ENCODE measurements at places on chromosomes 16 and 17.

GRCh38 chr17:57084361-57084801, 665 bp upstream of the AKAP1 start:
- DNase-seq = no peak

DNA sequence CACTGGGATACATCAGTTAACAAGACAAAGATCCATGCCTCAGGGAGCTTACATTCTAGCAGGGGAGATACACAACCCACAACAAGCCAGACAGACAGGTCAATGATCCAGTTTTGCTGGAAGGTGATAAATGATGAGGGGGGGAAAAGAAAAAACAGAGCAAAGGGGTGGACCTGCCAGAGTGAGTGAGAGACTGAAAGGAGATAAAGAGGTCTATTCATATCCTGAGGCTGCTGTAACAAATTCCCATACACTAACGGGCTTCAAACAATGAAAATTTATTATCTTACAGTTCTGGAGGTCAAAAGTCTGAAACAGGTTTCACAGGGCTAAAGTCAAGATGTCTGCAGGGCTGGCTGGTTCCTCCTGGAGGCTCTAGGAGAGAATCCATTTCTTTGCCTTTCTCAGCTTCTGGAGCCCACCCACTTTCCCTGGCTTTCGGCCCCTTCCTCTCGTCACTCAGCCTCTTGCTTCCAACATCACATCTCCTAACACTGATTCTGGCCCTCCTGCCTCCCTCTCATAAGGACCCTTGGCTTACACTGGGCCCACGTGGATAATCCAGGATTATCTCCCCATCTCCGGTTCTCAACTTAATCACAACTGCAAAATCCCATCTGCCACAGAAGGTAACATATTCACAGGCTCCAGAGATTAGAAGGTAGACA, 81.5 kb downstream of the GAS7 start:
- DNase-seq = no peak

DNA sequence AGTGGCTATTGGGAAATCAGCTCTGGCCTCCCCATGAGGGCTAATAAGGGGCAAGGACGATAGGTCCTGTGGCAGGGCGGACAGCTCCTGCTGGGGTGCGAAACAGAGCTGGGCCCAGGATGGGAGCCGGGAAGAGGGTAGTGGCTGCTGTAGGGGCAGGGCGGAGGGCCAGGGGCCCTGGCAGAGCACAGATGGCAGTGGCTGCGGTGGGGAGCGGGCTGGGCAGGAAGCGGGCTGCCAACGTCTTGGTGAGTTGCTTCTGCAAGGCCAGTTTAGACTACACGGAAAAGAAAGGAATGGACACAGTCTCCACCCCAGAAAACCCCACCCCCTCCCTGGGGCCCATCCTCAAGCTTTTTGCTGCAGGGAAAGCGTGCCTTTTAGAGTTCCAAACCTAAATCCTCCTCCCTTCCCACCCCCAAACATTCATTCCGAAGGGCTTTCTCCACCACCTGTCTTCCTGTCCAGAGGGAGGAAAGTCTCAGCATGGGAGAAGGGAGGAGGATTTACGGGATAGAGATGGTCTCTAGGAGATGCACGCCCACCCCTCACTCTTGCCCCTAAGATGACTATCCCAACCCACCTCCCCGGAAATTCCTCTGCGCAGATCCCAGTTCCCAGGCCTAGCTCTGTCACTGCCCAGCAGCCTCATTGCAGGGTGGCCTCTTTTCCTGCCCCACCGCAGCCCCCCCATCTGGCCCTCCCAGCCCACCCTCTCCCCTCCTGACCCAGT, 7.1 kb downstream of the NKIRAS2 start:
- no peak for DNase-seq

GRCh38 chr16:88838566-88838965, 18.2 kb downstream of the GALNS start:
- no peak for DNase-seq

- DNase-seq = no peak
These were observed 56.3 kb upstream of the ARL4D start for GRCh38 chr17:43342589-43342890.

DNA sequence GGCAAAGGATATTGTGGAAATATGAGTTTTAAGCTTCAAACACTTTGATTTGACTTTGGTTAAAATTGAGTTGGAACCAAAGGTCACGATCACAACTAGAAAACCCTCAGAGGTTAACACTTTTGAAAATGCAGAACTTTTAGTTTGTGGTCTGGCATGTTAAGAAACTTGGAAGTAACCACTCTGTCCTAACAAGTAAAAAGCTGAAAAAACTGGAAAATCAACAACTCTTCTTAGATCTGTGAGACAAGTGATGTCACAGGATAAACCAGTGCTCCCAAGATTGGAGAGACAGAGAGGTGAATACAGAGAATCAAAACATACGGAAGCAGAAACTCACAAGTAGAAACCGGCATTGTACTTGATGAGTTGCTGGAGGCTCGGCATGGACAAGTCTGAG, 17.4 kb downstream of the MFSD6L start:
- DNase-seq = no peak

- no peak for DNase-seq
These were observed 993 bp upstream of the ANKRD11 start for GRCh38 chr16:89491238-89491869.

DNA sequence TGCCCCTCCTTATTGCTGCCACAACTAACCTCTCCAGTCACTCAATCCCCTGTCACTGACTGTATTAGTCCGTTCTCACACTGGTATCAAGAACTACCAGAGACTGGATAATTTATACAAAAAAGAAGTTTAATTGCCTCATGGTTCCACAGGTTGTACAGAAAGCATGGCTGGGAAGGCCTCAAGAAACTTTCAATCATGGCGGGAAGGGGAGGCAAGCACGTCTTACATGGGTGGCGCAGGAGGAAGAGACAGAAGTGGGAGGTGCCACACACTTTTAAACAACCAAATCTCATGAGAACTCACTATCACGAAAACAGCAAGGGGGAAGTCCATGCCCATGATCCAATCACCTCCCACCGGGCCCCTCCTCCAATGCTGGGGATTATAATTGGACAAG, 86.0 kb upstream of the BCAR1 start:
- peak; percentile 13 for DNase-seq

- DNase-seq = no peak
These were observed 123.7 kb downstream of the METRNL start for GRCh38 chr17:83203073-83203471.

GRCh38 chr17:8087952-8088230, 375 bp upstream of the ALOX12B start:
- no peak for DNase-seq

DNA sequence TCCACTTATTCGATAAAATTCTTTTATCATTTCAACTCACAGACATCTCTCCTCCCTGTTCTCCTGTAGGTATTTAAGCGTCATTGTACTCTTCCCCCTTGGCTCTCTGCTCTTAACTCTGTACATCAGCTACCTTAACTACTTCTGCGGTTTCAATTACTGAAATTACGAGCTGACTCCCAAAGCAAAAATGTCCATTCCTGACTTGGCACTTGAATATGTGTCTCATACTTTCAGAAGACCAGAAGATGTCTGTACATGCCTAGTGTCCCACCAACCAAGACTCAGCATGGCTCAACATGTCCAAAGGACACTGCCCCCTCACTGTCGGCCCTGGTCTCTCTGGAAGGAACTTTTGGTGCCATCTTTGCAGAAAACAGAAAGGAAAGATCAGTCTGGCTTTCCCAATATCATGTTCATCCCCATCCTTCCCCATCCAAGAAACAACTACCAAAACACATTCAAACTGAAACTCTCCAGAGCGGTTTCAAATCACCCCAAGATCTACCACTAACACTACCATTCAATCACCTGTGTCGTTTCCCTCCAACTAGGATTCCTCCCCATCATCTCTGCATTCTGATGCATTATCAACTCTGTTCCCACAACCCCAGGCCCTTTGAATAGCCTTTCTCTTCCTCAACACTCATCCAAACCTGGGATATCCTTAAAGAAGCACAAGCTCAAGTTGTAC, 74.9 kb downstream of the ZFHX3 start:
- no peak for DNase-seq

GRCh38 chr16:868846-869822, 68.6 kb upstream of the GNG13 start:
- no peak for DNase-seq

DNA sequence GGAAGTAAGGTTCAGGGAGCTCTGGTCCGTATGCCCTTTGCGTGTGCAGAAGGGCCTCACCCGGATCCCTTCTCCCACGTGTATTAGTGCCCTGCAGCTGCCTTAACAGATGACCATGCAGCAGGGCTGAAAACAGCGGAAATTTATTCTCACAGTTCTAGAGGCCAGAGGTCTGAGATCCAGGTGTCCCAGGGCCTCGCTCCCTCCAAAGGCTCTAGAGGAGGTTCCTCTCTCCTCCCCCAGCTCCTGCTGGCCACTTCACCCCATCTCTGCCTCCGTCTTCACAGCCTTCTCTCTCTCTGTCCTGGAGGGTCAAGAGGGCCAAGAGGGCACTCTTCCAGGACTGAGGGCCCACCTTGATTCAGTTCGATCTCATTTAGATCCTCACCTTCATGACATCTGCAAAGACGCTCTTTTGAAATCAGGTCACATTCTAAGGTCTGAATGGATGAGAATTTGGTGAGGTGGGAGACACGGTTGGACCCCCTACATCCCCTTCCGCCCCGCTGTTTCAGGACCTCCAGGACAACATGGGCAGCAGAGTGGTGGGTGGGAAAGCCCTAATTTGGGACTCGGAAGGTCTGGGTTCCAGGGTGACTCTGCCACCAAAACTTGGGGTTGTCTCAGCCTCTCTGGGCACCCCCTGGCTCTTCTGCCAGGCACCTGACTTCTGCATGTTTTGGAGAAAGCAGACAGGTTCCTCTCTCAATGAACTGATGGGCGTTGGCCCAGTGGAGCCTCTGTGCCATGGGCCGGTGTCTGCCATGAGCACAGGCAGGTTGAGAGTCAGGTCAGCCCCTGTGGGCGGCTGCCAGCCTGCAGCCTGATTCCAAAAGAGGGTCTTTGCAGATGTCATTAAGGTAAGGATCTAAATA, 361.2 kb downstream of the SEC14L1 start:
- no peak for DNase-seq

- no peak for DNase-seq
These were observed 11.6 kb upstream of the TMEM100 start for GRCh38 chr17:55734128-55734781.

GRCh38 chr16:89009343-89010209, 32.6 kb upstream of the CBFA2T3 start:
- peak; percentile 33 for DNase-seq

GRCh38 chr16:59432896-59433295, 698.8 kb upstream of the GOT2 start:
- no peak for DNase-seq

DNA sequence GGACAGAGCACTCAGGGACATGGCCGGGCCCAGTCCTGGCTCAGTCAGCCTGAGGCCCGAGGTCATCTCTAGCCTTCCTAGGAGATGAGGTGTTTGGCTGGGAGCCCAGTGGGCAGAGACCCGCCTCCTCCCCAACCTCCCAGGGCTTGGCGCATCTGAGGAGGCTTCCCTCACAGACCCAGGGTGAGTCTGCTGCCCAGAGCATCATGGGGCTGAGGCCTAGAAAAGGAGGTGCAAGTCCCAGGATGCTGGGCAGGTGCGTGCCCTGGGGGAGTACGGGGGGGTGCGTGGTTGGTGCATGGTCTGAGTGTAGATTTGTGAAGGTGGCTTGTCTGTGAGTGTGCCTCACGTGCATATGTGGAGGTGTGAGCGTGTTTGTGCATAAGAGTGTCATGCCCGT, 4.7 kb downstream of the PDE6G start:
- no peak for DNase-seq

DNA sequence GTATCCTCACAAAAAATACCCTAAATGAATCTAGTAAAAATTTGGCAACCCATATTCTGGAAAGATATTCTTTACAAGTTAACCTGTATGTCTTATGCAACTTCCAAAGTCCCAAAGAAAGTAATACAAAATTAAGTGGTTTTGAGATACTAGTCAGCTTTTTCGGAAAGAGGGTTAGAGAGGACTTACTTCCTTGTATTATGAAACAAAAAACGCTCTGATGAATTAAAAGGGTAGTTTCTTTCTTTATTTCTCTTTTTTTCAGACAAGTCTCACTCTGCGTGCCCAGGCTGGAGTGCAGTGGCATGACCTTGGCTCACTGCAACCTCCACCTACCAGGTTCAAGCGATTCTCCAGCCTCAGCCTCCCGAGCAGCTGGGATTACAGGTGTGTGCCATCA, 51.6 kb downstream of the KANSL1 start:
- DNase-seq = no peak

GRCh38 chr17:80793421-80793820, 198.2 kb upstream of the CHMP6 start:
- no peak for DNase-seq

GRCh38 chr16:77588389-77588788, 133.9 kb upstream of the NUDT7 start:
- DNase-seq = no peak

- DNase-seq = no peak
These were observed 10.7 kb upstream of the TMC5 start for GRCh38 chr16:19406891-19407491.

DNA sequence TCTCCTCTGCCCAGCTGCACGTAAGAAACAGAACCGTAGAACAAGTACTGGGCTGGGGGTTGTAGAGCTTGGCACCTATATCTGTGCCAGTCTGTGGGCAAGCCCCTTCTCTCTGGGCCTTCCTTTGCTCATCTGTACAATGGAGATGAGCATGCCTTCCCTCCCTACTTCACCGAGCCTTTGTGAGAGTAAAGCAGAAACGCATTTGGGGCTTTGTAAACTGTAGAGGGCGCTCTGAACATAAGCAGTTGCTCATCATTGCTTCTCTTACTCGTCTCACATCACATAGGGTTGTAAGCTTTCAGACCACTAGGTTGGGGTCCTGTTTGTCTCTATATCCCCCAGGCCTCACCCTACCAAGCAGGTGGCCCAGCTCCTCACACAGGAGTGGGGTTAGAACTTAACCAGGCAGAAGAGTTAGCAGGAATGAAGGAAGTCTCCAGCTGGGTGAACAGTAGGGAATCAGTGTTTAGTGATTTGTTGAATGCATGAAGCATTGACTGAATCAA, 15.1 kb downstream of the SAMD14 start:
- peak; percentile 71 for DNase-seq

DNA sequence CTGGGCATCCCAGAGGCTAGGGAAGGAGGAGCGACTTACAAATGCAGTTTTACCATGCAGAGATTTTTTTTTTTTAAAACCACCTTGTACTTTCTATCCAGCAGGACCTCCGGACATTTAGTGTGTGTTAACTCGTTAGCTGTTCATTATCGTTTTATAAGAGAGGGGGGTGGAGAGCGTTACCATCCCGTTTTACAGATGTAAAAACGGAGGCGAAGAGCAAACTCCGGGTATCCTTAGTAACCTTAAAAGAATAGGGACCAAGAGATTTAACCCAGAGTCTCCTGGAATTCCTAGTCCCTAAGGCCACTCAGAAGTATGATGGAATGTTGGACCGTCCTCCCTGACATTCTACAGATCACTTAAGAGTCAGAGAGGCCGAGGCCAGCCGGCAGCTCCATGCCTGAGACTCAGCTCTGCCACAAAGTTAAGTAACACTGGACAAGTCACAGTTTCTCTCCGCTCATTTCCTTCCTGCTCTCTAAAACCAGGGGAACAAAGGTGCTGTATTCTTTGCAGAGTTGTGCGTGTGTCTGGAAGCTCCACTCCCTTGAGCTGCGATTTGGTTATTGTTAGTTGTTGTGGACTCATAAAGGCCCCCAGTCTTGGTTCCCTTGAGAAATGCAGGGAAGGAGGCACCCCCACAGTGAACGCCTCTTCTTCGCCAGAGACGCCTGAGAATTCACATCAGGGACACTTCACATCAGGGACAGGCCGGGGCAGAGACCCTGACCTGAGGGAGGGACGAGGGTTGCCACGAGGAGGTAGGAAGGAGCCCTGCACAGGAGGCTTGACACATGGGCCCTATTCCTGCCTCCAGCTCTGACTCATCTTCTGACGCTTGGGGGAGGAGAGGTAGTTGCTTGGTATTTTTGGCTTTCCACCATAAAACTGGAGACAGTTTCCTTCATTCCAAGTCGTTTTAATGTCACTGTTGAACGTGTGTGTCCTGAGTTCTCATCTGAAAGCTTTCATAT, 1.2 kb downstream of the DUSP14 start:
- DNase-seq = peak; percentile 77

All from HAP-1 (cell line).